ENCODE measurements at places on chromosomes 11 and 22. TPM values are rescaled to one million over a fixed set of nuclear protein-coding genes. Genes with fewer than 3 reads are reported as not detected.

DNA sequence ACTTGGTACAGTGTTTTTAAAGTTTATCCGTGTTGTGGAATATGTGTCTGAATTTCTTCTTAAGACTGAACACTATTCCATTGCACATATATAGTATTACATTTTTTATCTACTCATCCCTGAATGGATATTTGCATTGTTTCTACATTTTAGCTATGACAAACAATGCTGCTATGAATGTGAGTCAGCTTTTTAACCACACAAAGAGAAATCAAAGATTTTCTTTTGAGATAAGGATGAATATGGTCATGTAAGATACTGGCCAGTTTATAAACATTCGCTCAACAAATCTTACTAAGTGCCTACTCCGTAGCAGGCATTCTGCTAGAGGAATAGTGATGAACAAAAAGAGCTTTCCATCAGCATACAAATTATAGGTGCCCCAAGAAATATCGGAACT lies 16.5 kb upstream of the OR9G4 start:
- DNase-seq: no peak

Gene C1QTNF5
- 0.77 TPM for total RNA-seq

DNA sequence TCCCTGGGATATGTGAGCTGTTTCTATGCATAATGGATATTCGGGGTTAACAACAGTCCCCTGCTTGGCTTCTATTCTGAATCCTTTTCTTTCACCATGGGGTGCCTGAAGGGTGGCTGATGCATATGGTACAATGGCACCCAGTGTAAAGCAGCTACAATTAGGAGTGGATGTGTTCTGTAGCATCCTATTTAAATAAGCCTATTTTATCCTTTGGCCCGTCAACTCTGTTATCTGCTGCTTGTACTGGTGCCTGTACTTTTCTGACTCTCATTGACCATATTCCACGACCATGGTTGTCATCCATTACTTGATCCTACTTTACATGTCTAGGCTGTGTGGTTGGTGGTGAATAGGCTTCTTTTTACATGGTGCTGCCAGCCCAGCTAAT lies 1.3 kb downstream of the TUG1 start:
- no peak for DNase-seq

- no peak for DNase-seq
Observed at GRCh38 chr22:49827271-49827852, 311 bp downstream of the BRD1 start.

Gene OR52I1
- total RNA-seq: not detected

All from HepG2 (cell line).